ENCODE measurements at places on chromosomes 4 and X.

GRCh38 chr4:38461342-38461741 lies 202.7 kb upstream of the KLF3 start:
- no peak for DNase-seq

DNA sequence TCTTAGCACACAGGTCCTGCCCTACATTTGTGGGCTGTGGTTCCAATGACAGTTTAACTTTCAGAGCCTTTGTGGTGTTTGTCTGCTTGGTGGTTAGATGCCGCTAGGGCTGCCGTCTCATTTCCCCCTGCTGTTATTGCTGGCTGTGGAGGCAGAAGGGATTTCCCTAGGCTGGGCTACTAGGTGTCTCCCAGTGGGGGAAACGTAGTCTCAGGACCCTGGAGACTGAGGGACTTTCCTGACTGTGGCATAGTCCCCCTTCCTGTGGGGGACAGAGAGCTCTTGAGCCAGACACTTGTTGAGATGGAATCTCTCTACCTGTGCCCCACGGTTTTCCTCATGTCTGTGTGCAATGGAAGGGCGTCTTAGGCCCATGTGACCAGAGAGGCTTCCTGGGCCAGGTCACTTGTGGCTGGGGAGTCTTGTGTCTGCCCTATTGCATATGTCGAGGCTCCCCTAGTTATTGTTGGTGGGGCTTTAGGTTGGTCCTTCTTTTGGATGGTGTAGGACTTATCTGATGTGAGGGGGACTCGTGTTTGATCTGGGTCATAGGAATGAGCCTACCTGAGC lies 68.2 kb downstream of the ARHGAP10 start:
- DNase-seq = peak; percentile 33

DNA sequence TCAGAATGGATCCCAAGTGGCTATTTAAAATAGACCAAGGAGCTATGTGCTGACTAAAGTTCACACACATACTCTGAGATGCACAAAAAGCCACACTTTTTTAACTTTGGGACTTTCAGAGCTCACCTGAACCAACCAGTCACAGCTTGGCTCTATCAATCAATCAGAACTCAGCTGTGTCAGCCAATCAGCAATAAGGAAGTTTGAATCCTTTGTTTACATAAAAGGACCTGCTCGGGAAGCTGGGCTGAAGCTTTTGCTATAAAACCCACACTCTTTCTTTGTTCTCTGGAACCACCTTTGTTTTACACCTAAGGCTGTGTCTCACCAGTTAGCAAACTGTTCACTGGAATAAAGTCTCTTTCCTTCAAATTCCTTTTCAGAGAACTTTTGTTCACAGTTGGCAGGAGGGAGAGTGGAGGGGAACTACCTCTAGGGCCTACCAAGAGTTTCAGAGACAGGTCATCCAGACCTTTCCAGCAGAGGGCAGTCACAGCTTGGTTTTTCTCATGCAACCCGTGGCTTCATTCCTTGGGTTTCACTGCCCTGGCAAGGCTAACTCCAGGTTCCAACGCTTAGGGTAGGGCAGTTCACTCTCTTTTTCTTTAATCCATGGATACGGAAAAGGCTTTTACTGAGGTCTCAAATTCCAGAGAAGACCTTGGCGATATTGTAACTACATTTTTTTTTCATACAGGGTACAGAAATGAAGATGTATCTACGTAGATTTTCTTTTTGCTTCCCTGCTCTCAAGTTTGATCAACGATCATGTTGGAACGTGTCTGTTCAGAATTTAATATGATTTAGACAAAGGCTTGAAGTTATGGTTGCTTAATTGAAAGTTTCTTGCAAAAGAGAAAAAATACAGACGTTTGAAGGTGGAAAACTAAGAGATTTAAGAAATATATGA lies 80.7 kb downstream of the GPRIN3 start:
- DNase-seq = peak; percentile 86

DNA sequence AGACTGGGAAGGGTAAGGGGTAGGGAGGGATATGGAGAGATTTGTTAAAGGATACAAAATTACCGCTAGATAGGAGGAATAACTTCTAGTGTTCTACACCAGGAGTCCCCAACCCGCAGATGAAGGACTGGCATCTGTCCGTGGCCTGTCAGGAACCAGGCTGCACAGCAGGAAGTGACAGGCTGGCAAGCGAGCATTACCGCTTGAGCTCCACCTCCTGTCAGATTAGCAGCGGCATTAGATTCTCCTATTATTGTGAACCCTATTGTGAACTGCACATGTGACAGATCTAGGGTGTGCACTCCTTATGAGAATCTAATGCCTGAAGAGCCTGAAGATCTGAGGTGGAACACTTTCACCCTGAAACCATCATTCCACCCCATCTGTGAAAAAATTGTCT lies 27.9 kb upstream of the BBS7 start:
- DNase-seq = peak; percentile 29

DNA sequence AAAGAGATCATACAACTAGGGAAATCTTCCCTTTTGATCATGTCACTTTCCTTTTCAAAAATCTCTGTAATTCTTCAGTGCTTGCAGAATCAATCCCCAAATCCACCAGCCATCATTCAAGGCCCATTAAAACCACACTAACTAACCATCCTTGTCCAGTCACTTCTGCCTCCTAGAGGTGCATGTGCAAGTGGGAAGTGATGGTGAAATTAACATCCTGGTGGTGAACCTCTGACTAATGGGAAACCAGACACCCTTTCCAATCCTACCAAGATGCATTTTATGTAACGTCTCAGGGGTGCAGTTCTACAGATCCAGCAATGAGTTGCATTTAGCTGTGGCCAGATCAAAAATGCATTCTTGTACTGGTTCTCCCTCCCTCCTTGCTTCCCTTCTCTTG lies 341.8 kb downstream of the RAPGEF2 start:
- no peak for DNase-seq

DNA sequence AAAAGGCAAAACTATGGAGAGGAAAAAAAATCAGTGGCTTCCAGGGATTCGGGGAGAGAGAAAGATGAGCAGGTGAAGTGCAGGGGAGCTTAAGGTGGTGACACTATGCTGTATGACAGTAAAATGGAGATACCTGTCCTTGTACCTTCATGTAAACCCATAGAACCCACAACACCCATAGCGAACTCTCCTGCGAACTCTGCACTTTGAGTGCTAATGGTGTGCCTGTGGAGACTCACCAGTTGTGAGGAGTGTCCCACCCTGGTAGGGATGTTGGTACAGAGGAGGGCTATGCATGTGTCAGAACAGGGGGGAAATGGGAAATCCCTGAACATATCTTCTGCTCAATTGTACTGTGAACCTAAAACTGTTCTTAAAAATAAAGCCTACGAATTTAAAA lies 42.8 kb downstream of the HMX1 start:
- no peak for DNase-seq

DNA sequence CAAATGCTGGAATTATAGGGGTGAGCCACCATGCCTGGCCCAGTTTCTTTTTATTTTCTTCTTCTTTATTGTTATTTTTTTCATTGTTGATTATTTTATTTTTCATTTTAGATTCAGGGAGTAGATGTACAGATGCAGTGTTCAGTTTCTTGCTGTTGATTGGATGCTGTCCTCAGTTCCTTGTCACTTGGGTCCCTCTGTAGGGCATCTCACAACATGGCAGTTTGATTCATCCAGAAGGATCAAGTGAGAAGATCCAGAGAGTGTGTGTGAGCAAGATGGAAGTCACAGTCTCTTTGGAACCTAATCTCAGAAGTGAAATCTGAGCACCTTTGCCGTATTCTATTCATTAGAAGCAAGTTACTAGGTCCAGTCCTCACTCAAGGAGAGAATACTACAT lies 20.9 kb downstream of the HMGB3 start:
- peak; percentile 21 for DNase-seq

GRCh38 chr4:14575289-14575688 lies 427.0 kb upstream of the CPEB2 start:
- no peak for DNase-seq

DNA sequence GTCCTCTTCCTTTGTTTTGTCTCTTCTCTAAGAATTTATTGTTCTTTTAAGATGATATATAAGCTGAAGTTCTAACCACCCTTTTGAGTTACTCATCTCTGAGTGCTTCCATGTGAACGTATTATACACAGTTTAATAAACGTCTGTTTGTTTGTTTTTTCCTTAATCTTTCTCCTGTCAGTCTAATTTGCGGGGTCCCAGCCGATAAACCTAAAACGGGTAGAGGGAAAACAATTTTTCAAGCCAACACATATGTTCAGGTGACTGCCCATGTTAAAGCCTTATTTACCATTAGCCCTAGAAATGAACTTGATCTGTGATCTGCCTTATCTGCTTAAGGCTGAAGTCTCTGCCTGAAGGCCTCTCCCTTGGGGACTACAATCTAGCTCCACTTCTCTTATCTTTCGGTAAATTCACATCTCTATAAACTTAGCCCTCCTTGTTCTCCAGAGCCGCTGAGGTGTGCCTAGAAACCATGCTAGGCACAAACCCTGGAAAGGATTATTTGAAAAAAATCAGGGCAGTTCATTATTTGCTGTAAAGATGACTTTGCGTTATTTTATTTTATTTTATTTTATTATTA lies 158.8 kb downstream of the CAMK2D start:
- no peak for DNase-seq

DNA sequence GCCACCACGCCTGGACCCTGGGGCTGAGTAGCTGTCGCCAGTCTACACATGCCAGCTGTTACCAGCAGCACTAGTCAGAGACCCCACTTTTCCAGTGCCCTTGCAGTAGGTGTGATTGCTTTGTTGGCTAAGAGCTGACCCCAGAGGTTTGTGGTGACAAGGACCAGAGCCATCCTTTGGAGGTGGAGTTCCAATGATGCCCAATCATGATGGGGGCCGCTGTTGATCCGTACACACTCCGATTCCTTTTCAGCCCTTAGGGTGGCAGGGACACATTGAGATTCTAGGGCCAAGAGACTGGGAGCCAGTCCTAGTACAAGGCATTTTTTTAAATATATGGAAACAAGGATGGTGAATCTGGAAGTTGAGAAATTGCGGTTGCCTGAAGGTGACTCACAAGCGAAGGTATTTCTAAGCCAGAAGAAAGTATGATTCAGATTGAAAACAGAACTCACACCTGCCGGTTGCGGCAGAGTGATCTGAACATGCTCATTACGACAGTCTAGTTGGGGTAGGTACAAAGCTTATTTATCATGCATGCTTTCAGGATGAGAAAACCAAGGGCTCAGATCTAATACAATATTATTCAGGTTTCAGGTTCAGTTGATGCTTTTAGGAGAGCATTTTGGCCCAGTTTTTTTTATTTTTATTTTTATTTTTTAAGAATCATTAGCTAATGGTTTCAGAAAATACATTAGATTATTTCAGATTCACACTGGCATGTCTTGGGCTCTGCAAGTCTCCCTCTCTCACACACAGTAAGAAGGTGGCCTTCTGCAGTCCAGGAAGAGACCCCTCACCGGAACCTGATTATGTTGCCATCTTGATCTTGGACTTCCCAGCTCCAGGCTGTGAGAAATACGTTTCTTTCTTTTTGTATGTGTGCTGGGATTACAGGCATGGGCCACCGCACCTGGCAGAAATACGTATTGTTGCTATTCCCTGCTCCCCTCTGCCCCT lies 43.4 kb downstream of the SHROOM2 start:
- no peak for DNase-seq

GRCh38 chr4:73788411-73788810 lies 48.0 kb downstream of the CXCL8 start:
- DNase-seq = no peak

GRCh38 chrX:149720021-149720689 lies 8.3 kb downstream of the MAGEA11 start:
- DNase-seq = peak; percentile 34

- DNase-seq = peak; percentile 67
Measured at GRCh38 chr4:30837131-30837539, 117.0 kb downstream of the PCDH7 start.

DNA sequence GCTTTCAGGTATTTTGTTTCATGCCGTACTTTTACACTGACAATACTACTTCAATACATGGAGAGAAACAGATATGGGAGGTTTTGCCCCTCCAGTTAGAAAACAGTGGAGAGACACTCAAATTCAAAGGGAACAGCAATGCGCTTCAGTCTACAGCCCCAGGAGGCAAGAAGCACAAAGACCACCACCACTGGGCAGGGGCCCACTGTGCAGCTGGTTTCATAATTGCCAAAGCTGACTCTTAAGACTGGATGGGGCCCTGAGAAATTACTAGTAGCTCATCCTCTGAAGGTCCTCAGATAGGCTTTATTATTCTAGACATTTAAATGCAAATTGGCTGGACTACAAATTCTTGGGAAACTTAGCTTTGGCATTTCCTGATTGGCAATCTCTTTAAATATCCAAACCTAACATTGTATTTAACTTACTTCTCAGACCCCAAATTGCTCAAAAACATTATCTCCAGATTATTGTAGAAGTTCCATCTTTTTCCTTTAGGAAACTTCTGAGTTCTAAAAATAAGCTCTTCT lies 85.9 kb upstream of the GPR34 start:
- peak; percentile 7 for DNase-seq

- DNase-seq = no peak
Measured at GRCh38 chr4:113851816-113852215, 90.3 kb upstream of the CAMK2D start.

- DNase-seq = no peak
Measured at GRCh38 chr4:126526335-126526734, 1106.4 kb upstream of the INTU start.

DNA sequence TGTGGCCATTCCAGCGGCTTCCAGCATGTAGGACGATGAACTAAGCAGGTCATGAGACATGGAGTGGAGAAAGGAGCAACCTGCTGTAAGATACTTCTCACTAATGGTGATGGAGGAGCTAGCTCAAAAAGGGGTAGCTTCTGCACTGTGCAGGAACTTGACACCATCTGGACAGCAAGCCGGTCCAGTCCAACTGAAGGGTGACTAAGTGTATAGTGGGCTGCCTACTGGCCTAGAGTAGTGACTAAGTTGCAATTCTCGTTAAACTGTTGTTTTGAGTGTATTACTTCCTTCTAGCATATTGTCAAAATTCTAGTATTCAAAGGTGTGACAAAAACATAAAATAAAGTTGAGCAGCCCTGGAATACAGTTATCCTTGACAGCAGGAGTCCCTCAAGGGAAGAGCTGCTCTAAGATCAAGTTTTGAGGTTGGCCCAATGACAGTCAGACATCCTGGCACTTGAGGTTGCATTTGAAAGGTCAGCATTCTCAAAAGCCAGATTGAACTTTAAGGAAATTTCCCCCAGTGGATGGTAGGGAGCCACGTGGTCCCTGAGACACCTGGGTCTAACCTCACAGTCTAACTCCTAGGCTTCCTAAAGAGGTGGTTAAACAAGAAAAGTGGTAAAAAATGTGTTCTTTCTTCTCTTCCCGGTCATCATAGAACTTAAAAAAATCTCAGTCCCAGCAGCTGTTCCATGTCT lies 8.0 kb downstream of the CETN2 start:
- no peak for DNase-seq

DNA sequence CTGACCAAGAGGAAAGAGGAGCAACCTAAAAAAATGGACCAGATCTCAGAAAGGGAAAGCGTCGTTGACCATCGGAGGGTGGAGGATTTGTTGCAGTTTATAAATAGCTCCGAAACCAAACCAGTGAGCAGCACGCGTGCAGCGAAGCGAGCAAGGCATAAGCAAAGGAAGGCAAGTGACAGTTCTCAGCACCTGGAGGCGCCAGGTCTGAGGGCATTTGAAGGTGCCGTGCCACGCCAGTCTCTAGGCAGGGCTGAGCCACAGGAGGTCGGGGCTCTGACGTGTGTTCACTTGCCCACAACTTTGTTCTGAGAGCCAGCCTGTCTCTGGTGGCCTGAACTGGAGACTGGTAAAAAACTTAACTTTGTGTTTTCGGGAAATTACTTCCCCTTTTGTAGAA lies 59.7 kb downstream of the TNIP2 start:
- DNase-seq = no peak

- DNase-seq = peak; percentile 39
Measured at GRCh38 chr4:1763550-1764080, 29.5 kb upstream of the FGFR3 start.

GRCh38 chr4:26029568-26030131 lies 115.6 kb downstream of the SMIM20 start:
- DNase-seq = peak; percentile 11

Data from neural progenitor cell (in vitro differentiated cells).